ENCODE measurements at places on chromosomes 1 and 21.

- DNase-seq = no peak
These were observed 50.1 kb upstream of the PCBP3 start for GRCh38 chr21:45593162-45594022.

GRCh38 chr1:154992721-154993571, 440 bp upstream of the LENEP start:
- DNase-seq = no peak

GRCh38 chr1:169086603-169087455, 19.7 kb upstream of the ATP1B1 start:
- DNase-seq = no peak

DNA sequence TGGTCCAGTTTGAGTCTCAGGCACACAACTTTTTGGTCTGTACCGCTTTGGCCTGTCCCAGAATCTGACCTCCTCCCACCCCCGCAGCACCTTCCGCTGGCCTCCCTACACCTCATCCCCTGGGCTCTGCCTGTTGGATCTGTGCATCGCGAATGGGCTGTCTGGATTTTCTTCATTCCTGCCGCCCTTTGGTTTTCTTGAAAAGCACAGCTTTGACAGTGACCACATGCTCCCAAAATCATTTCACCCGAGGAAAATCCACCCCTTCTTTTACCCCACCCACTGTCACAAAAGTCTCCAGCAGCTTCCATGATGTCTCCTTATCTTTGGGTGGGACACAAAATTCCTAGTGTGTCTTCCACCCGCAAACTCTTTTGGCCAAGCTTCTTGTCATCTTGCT, 65.0 kb upstream of the SSX2IP start:
- no peak for DNase-seq

- DNase-seq = no peak
These were observed 24.9 kb upstream of the GLIS1 start for GRCh38 chr1:53763911-53764310.

DNA sequence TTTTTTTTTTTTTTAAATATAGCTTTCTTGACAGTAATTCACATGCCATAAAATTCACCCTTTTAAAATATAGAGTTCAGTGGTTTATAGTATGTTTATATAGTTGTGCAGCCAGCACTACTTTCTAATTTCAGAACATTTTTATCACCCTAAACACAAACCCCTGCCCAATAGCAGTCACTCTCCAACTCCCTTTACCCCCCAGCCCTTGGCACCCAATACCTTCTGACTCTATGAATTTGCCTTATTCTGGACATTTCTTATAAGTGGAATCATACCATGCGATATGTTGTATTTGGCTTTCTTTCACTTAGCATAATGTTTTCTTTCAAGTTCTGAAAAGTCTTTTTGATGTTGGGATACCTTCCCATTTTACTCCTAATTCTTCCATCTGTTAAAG, 42.5 kb upstream of the NEXN start:
- DNase-seq = no peak

GRCh38 chr1:32208891-32209328, at the start of gene DCDC2B:
Gene DCDC2B (plus strand): TSS chr1:32209089. CDS start chr1:32209094, 5 bp downstream.
- no peak for DNase-seq

DNA sequence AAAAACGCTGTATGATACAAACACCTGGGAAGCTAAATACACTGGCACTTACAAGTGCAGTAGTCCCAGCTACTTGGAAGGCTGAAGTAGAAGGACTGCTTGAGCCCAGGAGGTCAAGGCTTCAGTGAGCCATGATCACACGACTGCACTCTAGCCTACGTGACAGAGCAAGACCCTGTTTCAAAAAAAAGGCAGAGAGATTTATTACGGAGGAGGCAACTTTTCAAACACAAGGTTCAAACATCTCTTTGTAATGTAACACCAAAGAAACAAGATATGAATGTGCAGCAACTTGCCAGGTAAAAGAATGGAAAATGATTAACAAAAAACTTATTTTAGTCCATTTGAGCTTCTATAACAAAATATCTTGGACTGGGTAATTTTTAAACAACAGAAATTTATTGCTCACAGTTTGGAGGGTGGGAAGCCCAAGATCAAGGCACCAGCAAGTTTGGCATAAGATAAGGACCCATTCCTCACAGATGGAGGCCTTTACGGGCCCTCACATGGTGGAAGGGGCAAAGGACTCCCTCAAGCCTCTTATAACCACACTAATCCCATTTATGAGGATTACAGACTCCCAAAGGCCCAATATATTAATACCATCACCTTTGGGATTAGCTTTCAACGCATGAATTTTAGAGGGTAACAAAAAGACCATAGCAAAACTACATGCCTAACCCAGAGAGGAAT, 73.3 kb downstream of the EVI5 start:
- no peak for DNase-seq

- DNase-seq = no peak
These were observed 24.0 kb downstream of the PPT1 start for GRCh38 chr1:40073062-40073461.

GRCh38 chr1:49435291-49435690, 588.5 kb downstream of the AGBL4 start:
- no peak for DNase-seq

- DNase-seq = no peak
These were observed 142.9 kb downstream of the BACH1 start for GRCh38 chr21:29441651-29442050.
